Sigmoid colon (tissue), 7 donors: ENCODE measurements at places on chromosomes 1 and 21. TPM values are rescaled to one million over a fixed set of nuclear protein-coding genes. Genes with fewer than 3 reads are reported as not detected.

GRCh38 chr21:32044205-32045180 lies 171.7 kb downstream of the HUNK start:
- no peak overlapping the region for H3K27ac ChIP-seq
- H3K4me1 ChIP-seq, result no peaks in the 10 kb centered on the region
- no peak overlapping the region for H3K4me3 ChIP-seq
- DNase-seq, result no peak

DNA sequence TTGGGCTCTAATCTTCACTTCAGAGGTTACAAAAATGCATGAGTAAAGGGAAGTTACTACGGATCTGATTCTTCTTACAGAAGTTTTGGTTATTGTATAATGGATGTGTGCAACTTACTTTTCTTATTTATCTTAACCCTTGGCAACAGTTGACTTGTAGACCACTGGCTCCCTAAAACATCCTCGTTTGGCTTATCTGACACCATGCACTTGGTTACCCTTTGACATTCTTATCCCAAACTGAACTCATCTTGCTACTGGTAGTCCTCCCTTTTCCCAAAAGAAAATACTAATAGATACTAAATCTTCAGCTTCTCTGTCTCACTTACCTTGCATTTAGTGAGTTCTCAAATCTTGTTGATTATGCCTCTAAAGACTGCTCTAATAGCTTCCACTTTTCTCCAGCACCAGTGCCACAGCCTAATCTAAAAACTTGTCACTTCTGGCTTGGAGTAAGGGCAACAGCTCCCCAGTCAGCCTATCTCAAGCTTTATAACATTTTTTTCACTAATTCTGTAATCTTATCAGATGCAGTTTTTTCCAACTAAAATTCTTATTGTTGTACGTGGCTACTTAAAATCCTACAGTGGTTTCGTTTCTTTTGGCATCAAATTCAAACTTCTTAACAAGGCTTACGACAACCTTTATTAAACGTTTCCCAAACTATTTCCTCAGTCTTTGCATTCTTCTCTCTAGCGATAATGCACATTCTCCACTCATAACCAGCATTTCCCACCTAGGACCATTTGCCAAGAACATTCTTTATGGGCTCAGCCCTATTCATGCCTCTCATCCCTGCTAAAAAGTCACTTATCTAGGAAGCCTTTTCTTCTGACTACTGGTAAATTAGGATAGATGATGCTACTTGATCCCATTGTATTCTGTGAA lies 204.2 kb downstream of the KCNT2 start:
- no peaks in the 10 kb centered on the region for H3K27me3 ChIP-seq
- H3K4me1 ChIP-seq, result peaks cover 29% of the 10 kb centered on the region
- DNase-seq, result no peak
- H3K4me3 ChIP-seq, result no peak overlapping the region
- H3K27ac ChIP-seq, result no peak overlapping the region

GRCh38 chr1:172185211-172185610 lies 235.3 kb upstream of the C1orf105 start:
- DNase-seq, result no peak
- peaks cover 43% of the 10 kb centered on the region for H3K4me1 ChIP-seq
- no peak overlapping the region for H3K4me3 ChIP-seq
- no peak overlapping the region for H3K27ac ChIP-seq
- no peaks in the 10 kb centered on the region for H3K36me3 ChIP-seq

- no peak for DNase-seq
- no peaks in the 10 kb centered on the region for H3K27me3 ChIP-seq
- no peaks in the 10 kb centered on the region for H3K4me1 ChIP-seq
- no peaks in the 10 kb centered on the region for H3K36me3 ChIP-seq
- H3K4me3 ChIP-seq, result no peak overlapping the region
- no peak overlapping the region for H3K27ac ChIP-seq
Observed at GRCh38 chr1:6971048-6971447, 185.8 kb downstream of the CAMTA1 start.

DNA sequence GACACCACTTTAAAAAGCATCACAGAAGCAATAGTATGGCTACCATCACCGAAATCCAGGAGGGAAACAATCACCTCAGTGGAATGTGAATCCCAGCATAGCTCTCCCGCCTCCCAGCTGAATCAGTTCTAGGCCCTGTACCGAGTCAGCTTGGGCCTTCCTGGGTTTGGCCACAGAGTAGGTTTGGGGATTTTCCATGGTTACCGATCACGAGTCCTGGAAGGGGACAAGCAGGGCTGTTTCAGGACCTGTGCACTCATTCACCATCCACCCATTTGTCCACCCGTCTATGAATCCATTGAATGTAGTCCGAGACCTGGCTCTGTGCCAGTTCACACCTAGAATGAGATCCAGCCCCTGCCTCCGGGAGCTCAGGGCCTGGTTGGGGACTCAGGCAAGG lies 94.2 kb downstream of the ARHGEF10L start:
- H3K27ac ChIP-seq, result peak overlapping the region; percentile 53
- no peaks in the 10 kb centered on the region for H3K4me1 ChIP-seq
- no peak for DNase-seq
- H3K27me3 ChIP-seq, result no peaks in the 10 kb centered on the region
- H3K36me3 ChIP-seq, result peaks cover 88% of the 10 kb centered on the region
- H3K4me3 ChIP-seq, result no peak overlapping the region

GRCh38 chr1:115679141-115679611 lies 37.4 kb downstream of the VANGL1 start:
- H3K4me1 ChIP-seq, result peaks cover 44% of the 10 kb centered on the region
- peak overlapping the region; percentile 81 for H3K27ac ChIP-seq
- DNase-seq, result peak; percentile 84
- H3K36me3 ChIP-seq, result no peaks in the 10 kb centered on the region
- H3K4me3 ChIP-seq, result no peak overlapping the region

GRCh38 chr1:46607345-46608130 lies 3.5 kb upstream of the MKNK1 start:
- H3K4me1 ChIP-seq, result peaks cover 35% of the 10 kb centered on the region
- H3K4me3 ChIP-seq, result no peak overlapping the region
- H3K27ac ChIP-seq, result peak overlapping the region; percentile 31
- peaks cover 34% of the 10 kb centered on the region for H3K36me3 ChIP-seq
- no peaks in the 10 kb centered on the region for H3K27me3 ChIP-seq

DNA sequence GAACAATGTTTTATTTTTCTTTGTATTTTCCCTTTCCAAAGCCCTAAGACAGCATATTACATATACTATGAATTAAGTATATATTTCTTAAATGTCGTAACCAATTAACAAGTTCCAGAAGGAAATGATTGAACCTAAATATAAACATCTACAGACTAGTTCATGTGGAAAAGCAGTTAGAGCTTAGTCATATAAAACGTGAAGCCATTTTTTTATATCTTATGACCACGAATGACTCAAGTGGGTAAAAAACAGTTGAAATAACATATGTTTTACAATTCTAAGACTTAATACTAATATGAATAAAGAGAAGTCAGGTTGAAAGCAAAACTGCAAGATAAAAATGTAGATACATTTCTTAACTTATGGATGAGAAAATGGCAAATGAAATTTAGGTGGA lies 307.3 kb downstream of the BRINP3 start:
- no peak overlapping the region for H3K4me3 ChIP-seq
- no peak overlapping the region for H3K27ac ChIP-seq
- H3K27me3 ChIP-seq, result no peaks in the 10 kb centered on the region
- DNase-seq, result no peak
- no peaks in the 10 kb centered on the region for H3K4me1 ChIP-seq

GRCh38 chr1:4805987-4806386 lies 151.6 kb downstream of the AJAP1 start:
- no peak overlapping the region for H3K4me3 ChIP-seq
- no peaks in the 10 kb centered on the region for H3K36me3 ChIP-seq
- H3K4me1 ChIP-seq, result no peaks in the 10 kb centered on the region
- H3K27me3 ChIP-seq, result no peaks in the 10 kb centered on the region
- H3K27ac ChIP-seq, result no peak overlapping the region

GRCh38 chr1:33237579-33237978 lies 18.7 kb upstream of the ZNF362 start:
- no peaks in the 10 kb centered on the region for H3K27me3 ChIP-seq
- H3K4me1 ChIP-seq, result no peaks in the 10 kb centered on the region
- DNase-seq, result no peak
- no peak overlapping the region for H3K27ac ChIP-seq
- no peaks in the 10 kb centered on the region for H3K36me3 ChIP-seq

DNA sequence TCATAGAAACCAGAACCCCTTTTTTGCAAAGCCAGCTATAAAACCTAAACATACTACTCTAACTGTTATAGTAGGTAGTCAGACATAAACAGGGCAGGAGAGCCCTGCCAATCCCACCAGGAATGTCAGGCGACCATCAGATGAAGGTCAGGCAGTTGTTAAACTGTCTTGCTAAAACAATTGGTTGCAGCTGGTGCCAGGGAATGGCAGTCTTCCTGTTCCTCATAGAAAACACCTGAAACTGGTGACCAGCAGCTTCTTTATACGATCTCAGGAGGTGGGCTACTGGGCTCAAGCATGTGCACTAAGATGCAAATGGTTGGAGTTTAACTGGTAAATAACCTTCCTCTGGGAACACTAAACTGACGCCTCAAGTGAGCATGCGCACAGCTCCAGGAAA lies 224.1 kb downstream of the COL11A1 start:
- no peaks in the 10 kb centered on the region for H3K36me3 ChIP-seq
- no peaks in the 10 kb centered on the region for H3K27me3 ChIP-seq
- H3K4me3 ChIP-seq, result no peak overlapping the region
- no peaks in the 10 kb centered on the region for H3K4me1 ChIP-seq

- no peaks in the 10 kb centered on the region for H3K36me3 ChIP-seq
- H3K27me3 ChIP-seq, result no peaks in the 10 kb centered on the region
- H3K4me1 ChIP-seq, result no peaks in the 10 kb centered on the region
- no peak for DNase-seq
Observed at GRCh38 chr1:23497777-23498439, 13.9 kb upstream of the ASAP3 start.

GRCh38 chr1:205484985-205485967 lies 19.2 kb upstream of the CDK18 start:
- H3K27ac ChIP-seq, result no peak overlapping the region
- no peak overlapping the region for H3K4me3 ChIP-seq
- peaks cover 7% of the 10 kb centered on the region for H3K27me3 ChIP-seq
- no peaks in the 10 kb centered on the region for H3K36me3 ChIP-seq
- no peaks in the 10 kb centered on the region for H3K4me1 ChIP-seq

DNA sequence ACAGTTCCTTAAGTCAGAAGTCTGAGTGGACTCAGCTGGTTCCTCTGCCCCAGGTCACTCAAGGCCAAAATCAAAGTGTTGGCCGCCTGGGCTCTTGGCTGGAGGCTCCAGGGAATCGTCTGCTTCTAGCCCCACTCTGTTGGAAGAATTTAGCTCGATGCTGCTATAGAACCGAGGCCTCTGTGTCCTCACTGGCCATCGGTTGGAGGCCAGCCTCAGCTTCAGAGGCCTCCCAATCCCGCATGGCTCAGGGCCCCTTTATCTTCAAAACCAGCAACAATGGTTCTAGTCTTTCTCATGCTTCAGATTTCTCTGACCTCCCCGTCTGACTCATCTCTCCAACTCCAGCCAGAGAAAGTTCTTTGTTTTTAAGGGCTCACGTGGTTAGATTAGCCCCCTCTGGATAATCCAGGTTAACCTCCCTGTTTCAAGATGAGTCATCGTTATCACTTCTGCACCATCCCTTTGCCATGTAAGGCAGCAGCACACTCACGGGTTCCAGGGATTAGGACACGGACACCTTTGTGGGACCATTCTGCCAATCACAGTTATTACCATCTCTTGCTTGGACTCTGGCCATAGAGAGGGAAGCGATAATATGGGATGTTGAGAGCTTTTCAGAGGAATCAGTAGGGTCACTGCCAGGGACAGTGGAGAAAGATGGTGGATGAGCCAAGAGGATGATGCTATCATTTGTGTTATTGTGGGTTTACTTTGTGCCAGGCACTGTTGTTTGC lies 13.6 kb downstream of the FHAD1 start:
- H3K4me3 ChIP-seq, result no peak overlapping the region
- H3K36me3 ChIP-seq, result no peaks in the 10 kb centered on the region

GRCh38 chr1:119409731-119410130 lies 5.2 kb upstream of the HSD3B2 start:
- H3K4me1 ChIP-seq, result no peaks in the 10 kb centered on the region
- H3K27me3 ChIP-seq, result no peaks in the 10 kb centered on the region
- DNase-seq, result no peak
- H3K4me3 ChIP-seq, result no peak overlapping the region
- H3K27ac ChIP-seq, result no peak overlapping the region
- no peaks in the 10 kb centered on the region for H3K36me3 ChIP-seq

DNA sequence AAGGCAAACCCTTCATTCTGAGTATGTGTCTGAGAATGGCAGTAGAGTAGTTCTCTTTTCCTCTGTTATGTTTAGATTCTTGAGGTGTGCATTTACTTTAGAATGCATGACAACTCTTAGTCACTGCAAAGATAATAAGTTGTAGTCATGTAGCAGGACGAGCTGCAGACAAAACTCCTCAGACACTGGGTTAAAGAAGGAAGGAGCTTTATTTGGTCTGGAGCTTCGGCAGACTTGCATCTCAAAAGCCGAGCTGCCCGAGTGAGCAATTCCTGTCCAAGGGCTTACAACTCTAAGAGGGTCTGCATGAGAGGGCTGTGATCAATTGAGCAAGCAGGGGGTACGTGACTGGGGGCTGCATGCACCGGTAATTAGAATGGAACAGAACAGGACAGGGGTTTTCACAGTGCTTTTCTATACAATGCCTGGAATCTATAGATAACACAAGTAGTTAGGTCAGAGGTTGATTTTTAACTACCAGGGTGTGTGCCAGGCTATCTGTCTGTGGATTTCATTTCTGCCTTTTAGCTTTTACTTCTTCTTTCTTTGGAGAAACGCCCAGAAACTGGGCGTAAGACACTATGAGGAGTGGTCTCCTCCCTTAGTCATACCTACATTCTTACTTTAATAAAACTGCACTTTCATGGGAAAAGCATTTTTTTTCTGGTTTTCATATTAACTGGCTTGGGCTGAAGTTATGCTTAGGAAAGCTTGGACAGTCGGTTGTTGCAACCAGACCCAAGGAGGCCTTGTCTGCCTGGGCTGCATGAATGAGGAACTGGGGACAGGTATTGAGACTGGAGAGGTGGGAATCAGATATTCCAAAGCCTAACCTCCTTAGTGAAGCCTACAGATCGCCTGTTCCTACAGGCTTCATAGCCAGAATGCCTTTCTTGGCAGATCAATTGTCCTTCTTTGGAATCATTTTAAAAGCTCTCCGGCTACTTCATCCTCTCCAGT lies 115.1 kb downstream of the RHOU start:
- DNase-seq, result peak; percentile 49
- H3K4me1 ChIP-seq, result no peaks in the 10 kb centered on the region
- no peak overlapping the region for H3K27ac ChIP-seq

The MPL gene
- total RNA-seq, result not detected

The HRNR gene
- not detected for total RNA-seq

The EDN2 gene
- not detected for total RNA-seq

The NFASC gene
- 17.6 TPM for total RNA-seq

The IVL gene
- total RNA-seq, result not detected

The SKI gene
- 18.9 TPM for total RNA-seq

The SMIM1 gene
- total RNA-seq, result 7.5 TPM

The RGSL1 gene
- not detected for total RNA-seq

The TIPRL gene
- total RNA-seq, result 24.0 TPM

The CYP4A11 gene
- total RNA-seq, result not detected

The NOS1AP gene
- 4.6 TPM for total RNA-seq

The AMPD1 gene
- not detected for total RNA-seq

The FAAH gene
- total RNA-seq, result 17.9 TPM
